CD4-positive, alpha-beta T cell treated with Interleukin-12 subunit alpha and Interleukin-12 subunit beta, for 1 hour (primary cell): ENCODE measurements at places on chromosomes 7 and 10.
A peak's percentile ranks its signal among the peaks of the same experiment; 100 is the strongest.

GRCh38 chr10:5885619-5886018 lies 4.1 kb downstream of the ANKRD16 start:
- no peak for DNase-seq

GRCh38 chr7:11294965-11295364 lies 321.3 kb downstream of the PHF14 start:
- no peak for DNase-seq

DNA sequence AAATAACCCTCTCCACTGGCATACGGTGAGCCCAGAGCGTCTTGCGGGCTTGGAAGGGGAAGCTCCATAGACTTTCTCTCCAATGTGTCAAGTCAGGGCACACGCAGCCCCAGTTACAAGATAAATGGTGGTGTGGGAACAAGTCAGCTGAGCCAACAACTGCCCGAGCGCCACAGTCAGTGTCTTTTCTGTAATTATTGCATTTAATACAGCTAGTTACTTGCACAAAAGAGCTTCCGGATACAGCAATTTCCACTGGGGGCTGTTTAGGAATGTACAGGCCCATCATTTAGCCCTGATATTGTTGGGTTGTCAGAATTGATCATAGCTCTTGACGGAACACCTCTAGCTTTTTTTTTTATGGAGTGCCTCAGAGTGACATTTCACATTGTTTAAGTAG lies 193.5 kb upstream of the SP8 start:
- DNase-seq: no peak

GRCh38 chr7:107692501-107692900 lies 31.9 kb downstream of the SLC26A4 start:
- no peak for DNase-seq

DNA sequence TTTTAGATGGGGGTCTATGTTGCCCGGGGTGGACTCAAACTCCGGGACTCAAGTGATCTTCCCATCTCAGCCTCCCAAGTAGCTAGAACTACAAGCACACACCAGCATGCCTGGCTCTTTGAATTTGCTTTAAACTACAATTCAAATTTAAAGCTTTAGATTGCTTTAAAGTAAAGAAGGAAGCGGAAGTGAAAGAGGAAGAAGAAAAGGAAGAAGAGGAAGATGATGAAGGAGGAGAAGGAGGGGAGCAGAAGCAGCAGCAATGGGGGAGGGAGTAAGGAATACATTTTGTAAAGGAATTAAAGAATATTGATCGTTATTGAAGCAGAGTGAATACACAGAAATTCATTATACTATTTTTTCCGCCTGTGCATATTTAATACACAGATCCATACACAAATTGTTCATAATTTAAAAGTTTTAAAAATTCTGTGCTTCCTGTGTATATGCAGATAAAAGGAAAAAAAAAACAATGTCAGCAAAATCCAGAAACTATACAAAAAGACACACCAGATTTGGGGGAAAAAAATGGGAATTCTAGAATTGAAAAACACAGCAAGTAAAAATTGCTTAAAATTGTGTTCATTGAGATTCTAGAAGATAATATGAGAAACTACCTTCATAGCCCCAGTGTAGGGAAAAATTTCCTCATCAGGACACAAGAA lies 60.8 kb upstream of the KCNMA1 start:
- no peak for DNase-seq

DNA sequence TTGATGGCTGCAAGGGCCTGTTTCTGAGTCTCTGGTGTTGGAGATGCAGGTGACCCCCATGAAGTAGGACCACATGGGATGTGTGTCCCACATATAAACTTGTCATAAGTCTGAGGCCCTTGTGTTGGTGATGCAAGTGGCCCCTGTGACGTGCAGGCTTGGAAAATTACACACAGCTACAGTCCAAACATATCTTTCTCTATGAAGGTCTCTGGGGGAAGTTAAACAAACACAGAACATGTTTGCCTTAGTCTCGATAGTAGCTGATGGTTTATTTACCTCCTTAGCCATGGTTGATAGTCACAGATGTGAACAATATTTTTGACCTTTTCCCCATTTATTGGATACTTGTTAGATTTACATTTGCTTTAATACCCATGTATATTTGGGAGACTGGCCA lies 64.7 kb downstream of the ADCY1 start:
- no peak for DNase-seq

DNA sequence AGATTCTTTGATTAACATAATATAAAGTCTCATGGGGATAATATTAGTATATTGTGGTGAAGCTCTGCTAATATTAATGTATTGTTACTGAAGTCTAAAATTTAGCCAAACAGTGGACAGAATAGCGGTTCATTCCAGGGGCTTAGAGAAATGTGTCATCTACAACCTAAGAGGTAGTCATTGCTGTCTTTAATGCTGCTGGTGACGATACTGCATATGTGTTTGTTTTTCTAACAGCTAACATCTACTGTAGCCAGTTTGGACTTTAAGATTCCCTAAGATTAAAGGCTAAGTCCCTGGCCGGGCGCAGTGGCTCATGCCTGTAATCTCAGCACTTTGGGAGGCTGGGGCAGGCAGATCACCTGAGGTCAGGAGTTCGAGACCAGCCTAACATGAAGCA lies 102.0 kb upstream of the SAMD8 start:
- no peak for DNase-seq

- DNase-seq: no peak
Observed at GRCh38 chr7:128217030-128217805, 23.9 kb upstream of the LEP start.

- no peak for DNase-seq
Observed at GRCh38 chr7:78022165-78022564, 223.6 kb downstream of the PHTF2 start.

GRCh38 chr10:63115732-63116383 lies 17.3 kb upstream of the NRBF2 start:
- DNase-seq: no peak

DNA sequence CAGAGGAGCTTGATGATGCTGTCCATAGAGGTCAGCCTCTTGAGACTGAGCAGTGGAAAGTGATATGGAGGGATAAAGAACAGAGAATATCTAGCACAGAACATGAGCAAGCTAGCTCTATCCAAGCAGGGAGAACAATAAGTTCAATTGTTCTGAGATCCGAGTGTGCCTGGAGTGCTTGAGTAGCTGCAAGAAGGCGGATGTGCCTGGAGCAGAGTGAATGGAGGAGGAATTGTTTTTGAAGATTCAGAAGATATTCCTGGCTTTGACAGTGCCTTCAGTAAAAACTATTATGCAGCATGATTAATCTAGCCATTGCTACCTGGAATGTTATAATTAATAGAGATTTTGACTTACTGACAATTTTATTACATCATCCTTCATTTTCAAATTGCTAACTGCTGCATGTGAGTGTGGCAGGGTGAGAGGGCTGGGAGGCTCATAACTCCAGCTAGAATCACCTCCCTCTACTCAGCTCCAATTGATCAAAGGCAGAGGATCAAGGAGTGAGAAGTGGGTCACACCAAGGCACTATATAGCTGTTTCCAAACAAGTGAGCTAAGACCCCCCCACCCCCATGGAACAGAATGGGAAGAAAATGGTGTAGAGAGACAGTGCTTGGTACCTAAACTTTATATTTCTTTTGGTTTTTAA lies 302.8 kb downstream of the ADRA2A start:
- no peak for DNase-seq

GRCh38 chr10:101008823-101009423 lies 9.3 kb downstream of the LZTS2 start:
- no peak for DNase-seq

- no peak for DNase-seq
Observed at GRCh38 chr10:101708073-101708472, 13.1 kb upstream of the FBXW4 start.

- DNase-seq: no peak
Observed at GRCh38 chr7:142332421-142332820, 74.6 kb upstream of the PRSS58 start.

- no peak for DNase-seq
Observed at GRCh38 chr7:70457883-70458680, 673.9 kb upstream of the GALNT17 start.

GRCh38 chr10:6199131-6199733 lies 3.5 kb upstream of the PFKFB3 start:
- no peak for DNase-seq

- DNase-seq: no peak
Observed at GRCh38 chr7:69878591-69878990, 280.3 kb downstream of the AUTS2 start.

DNA sequence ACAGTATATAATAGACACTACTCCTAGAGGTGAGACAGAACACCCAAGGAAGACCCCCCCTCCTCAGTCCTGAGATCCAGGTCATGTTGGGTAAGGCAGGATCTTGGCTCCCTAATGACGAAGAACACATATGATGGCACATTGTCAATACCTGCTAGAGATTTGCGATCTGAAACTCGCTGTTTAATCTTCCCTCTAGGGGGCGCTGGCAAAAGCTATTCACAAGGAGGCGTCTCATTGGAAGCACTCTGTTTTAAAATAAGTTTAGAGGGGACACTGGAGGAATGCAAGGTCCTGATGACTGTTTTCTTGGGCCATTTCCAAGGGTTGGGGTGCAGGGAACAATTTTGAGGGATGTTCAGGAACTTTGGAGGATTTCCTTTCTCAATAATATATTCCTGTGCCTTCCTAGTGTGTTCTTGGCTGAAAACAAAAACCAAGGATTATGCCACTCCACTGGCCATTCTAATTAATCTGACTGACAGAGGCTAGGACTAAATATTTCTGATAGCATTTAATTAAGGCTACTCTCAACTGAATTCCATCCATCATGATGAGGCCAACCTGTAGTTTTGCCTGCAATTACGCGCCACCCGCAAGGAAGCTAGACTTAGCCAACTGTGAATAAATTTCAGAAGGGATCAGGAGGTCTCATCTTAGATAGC lies 1013.8 kb upstream of the MBL2 start:
- DNase-seq: no peak

GRCh38 chr7:121302214-121302745 lies 26.5 kb upstream of the WNT16 start:
- no peak for DNase-seq

- no peak for DNase-seq
Observed at GRCh38 chr10:62234077-62234605, 34.5 kb downstream of the RTKN2 start.

- no peak for DNase-seq
Observed at GRCh38 chr7:107181172-107181571, 12.4 kb downstream of the HBP1 start.

GRCh38 chr7:29567174-29567573 lies 3.5 kb downstream of the PRR15 start:
- no peak for DNase-seq

DNA sequence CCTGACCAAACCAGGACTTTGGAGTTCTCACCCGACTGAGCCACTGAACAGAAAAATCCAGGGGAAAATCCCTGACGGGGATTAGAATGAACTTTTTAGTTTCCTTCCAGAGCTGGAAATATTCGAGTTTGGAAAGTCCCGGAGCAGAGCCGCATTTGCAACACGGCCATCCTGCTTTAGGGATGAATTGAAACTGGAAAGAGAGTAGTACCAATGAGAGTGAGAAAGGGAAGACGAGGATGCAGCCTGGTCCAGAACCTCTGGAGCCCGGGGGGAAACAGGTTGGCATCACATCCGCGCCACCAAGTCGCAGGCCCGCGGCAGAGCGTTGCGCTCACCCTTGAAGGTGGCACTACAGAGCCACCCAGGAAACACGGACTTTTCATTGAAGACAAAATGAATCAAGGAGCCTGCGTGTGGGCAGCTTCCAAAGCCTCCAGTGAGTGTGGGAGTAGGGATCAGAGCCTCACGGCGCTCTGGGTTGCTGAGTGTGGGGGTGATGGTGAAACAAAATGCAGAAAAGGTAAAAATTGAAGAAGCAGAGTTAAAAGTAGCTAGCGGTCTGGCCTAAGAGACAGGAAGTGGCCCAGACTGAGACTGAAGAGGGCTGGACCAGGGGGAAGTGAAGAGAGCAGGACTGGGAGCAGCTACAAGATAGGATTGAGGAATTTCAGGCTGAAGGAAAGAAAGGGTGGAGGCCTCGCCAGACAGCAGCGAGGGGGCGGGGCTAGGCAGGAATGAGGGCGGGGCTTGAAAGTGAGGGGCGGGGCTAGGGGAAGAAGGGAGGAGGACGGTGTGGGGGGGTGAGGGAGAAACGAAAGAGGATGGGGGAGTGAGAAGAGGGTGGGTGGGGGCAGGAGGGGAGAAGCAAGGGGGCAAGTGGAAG lies 1.8 kb downstream of the SMURF1 start:
- DNase-seq: peak; percentile 73

GRCh38 chr7:66050990-66051448 lies 24.6 kb upstream of the ASL start:
- DNase-seq: no peak

GRCh38 chr10:125264757-125265578 lies 104.6 kb upstream of the CTBP2 start:
- DNase-seq: no peak

DNA sequence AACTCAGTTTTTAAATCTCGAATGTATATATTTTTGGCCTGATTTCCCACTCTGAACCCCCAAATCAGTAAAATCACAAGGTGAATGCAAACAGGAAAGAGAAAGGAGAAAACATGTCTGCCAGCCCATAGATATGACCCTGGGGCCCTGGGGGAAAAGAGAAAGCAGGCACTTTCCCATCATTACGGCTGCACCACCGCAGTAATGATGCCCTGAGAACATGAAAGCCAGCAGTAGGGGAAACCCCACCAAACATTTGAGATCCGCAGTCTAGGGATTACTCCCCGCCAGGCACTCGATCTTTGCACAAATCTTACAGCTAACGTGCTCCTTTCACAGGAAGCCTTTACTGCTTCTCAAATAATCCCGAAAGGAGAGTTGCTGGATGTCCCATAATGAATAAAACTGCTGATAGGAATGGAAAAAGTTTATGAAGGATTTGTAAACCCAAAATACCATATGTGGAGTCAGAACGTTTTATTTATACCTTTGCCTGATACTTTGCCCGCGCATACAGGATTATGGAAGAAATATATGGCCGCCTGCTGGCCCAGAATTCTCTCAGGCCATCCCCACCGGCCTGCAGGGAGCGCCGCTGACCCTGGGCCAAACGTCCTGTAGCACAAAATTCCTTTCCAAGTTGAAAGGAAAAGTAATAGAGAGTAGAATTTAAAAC lies 180.0 kb upstream of the INHBA start:
- DNase-seq: no peak

DNA sequence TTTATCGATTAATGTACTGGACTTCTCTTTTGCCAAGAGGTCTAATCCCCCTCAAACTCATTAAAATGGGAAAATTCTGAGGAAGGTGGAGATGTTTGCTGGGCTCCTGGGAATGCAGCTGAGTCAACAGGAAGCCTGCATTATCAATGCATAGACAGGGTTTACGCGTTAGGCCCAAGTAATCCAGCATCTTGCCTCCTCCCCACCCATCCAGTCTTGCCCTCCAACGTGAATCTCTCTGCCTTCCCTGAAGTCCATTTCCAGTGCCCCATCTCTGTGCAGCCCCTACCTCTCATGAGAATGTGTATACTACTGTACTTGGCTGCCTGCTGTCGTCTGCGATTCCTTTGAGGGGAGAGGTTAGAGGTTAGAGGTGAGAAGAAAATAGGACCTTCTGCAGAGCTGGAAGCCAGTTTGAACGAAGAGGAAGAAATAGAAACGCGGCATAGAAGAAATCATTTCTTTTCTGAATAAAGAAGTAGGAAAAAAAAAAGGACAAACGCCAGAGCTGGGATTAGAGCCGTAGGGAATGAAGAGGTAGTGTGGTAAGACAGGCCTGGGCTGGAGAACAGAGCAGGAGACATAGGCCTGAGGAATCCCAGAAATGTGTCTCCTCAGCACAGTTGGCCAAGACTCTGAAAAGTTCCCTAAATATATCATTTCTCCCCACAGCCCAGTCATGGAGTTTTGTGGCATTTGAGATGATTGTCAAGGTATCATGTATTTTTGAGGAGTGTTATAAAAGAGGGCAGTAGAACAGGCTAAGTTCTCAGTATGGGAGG lies 75.6 kb downstream of the MYOF start:
- DNase-seq: no peak
